ENCODE measurements at places on chromosomes 13 and 19.
A peak's percentile ranks its signal among the peaks of the same experiment; 100 is the strongest.

DNA sequence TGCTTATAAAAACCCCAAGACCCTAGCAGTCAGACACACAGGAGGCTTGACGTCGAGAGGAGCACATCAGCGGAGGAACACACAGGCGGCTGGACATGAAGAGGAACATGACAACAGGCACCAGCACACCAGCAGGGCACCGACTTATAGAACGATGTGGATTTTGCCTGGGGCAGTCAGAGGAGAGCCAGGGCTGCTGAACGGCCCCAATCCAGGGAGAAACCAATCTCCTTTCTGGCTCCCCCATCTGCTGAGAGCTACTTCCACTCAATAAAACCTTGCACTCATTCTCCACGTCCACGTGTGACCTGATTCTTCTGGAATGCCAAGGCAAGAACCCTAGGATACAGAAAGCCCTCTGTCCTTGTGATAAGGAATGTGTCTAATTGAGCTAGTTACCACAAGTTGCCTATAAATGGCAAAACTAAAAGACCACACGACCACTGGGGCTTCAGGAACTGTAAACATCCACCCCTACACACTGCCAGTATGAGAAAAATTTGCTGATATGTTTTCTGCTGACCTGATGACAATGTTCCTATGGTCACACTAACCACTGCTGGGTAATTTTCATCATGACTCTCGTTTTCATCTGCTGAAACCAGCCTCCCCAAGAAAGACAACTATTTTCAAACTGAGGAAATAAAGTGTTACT lies 35.8 kb upstream of the CEACAM21 start:
- no peak for DNase-seq

DNA sequence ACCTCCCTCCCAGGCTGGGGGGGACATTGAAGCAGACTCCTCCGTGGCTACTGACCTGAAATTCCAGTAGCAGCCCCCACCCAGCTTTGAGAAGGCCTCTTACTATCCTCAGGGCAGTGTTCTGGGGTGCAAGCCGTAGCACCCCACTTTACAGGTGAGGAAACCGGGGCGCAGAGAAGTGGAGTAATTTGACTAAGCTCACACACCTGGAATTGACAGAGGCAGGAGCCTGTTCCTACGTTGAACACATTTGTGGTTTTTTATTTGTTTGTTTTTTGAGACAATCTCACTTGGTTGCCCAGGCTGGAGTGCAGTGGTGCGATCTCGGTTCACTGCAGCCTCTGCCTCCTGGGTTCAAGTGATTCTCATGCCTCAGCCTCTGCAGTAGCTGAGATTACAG lies 14.6 kb upstream of the S1PR4 start:
- no peak for DNase-seq

- peak; percentile 74 for DNase-seq
Measured at GRCh38 chr19:14090509-14091080, at the start of gene SAMD1. TSS of gene SAMD1 (minus strand) at chr19:14090751.

GRCh38 chr13:45332831-45333219 lies 8.2 kb downstream of the TPT1 start:
- DNase-seq = no peak

GRCh38 chr13:99566125-99567083 lies 65.1 kb downstream of the TM9SF2 start:
- no peak for DNase-seq

DNA sequence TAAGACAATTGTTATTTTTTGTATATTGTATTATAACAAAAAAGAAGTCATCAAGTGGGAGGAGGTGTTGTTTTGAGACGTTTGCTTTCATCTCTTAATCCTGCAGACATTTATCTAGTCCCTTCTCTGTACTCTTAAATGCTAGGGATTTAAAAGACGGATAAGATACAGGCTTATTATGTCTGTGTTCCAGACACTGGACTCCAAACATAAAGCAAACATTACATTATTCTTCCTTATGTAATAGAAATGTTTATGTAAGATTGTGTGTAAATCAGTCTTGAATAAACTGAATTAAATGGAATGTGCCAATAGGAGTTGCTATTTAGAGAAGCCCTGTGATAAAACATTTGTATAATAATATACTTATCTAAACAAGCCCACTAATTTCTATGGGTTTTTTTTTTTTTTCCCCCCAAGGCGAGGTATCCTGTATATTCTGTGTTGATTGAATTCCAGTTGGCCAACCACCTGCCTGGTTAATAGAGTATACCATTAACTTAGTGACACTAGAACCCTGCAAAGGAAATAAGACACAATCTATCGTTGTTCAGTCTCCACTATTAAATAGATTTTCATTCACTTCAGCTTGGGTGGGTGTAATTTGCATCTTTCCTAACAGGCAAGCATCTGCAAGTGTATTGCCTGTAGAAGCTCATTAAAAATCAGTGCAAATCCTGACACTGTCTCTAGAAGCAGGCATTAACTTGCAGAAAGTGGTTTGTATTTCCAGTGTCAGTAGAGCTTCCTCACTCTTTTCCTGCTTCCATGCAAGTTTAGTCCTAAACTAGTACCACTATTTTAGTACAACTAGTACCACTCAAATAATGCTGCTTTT lies 69.0 kb downstream of the LRCH1 start:
- no peak for DNase-seq

DNA sequence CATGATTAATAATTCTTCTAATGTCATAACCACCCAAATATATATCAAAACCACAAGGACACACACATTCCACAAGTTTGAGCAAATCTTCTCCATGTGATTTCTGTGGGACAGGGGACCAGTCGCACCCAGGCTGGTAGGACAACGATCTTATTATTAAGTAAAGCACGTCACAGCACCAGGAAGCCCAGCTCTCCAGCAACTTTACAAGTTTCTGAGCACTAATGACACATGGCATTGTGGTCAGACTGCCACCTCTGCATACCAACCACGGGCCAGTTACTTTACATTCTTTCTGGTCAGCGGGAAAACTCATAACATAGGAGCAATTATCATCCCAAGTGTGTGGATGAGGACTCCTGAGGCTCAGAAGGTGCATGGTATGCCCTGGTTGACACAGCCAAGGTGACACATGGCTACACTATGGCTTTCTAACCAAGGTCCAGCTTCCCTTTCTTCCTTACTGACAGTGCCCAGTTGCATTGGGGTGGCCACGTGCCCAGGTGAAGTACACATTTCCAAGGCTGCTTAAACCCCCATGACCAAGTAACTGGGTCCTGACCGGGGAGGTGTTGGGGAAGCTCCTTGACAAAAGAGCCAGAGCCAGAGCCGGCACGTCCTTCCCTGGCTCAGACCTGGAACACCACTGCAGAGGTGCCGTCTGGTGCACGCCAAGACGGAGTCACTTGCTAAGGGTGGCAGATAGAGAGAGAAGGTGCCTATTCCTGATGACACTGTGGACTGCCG lies 27.4 kb downstream of the LATS2 start:
- no peak for DNase-seq

DNA sequence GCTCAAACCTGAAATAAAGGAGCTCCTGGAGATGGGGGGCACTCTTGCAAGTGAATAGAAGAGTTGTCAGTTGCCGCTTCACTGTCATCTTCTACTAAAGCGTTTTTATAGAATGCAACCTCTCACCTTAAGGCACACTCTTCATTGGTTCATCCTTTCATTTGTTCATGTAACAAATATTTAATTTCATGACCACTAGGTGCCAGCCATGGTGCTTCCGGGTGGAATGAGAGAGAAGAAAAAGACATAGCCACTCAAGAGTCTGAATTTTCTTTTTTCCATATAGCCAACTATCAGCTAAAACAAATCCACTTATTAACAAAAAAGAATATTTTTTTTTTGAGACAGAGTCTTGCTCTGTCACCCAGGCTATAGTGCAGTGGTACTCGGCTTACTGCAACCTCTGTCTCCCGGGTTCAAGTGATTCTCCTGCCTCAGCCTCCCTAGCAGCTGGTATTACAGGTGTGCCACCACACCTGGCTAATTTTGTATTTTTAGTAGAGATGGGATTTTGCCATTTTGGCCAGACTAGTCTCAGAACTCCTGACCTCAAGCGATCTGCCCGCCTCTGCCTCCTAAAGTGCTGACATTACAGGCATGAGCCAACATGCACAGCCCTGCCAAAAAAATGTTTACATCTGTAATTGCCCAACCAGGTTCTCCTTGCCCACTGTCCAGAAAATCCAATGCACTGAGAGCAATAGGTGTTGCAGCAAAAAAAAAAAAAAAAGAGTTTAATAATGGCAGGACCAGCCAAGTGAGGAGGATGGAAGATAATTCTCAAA lies 22.1 kb upstream of the SACS start:
- DNase-seq = no peak

GRCh38 chr13:41034881-41035280 lies 15.8 kb upstream of the ELF1 start:
- DNase-seq = no peak

All from HL-60 (cell line).